Right forelimb (tissue), 1 donor: ENCODE measurements at places on chromosomes 2 and 18.

DNA sequence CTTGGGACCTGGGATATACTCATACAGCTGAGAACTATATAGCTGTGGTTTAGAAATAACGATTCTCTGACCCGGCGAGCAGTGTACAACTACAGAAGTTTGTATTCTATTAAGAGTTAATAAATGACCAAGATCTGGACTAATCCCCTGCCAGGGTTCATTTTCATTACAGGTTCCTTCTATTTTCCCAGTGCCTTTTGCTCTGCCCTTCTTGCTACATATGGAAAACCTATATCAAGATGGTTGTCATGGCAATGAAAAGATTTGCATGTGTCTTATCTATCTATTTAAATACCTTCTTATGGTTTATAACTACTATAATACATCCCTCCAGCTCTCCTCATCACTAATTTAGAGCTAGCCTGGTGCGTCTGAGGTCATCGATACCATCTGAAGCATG, 965.2 kb downstream of the BCL11A start:
- no peak for DNase-seq

- DNase-seq, result no peak
Measured at GRCh38 chr2:209425471-209426071, 1.7 kb downstream of the MAP2 start.

- no peak for DNase-seq
Measured at GRCh38 chr2:8885449-8886201, 48.2 kb upstream of the KIDINS220 start.

GRCh38 chr2:183091318-183091953, 12.9 kb downstream of the DUSP19 start:
- DNase-seq, result no peak

- DNase-seq, result no peak
Measured at GRCh38 chr2:101974663-101975062, 17.1 kb upstream of the IL1R2 start.

DNA sequence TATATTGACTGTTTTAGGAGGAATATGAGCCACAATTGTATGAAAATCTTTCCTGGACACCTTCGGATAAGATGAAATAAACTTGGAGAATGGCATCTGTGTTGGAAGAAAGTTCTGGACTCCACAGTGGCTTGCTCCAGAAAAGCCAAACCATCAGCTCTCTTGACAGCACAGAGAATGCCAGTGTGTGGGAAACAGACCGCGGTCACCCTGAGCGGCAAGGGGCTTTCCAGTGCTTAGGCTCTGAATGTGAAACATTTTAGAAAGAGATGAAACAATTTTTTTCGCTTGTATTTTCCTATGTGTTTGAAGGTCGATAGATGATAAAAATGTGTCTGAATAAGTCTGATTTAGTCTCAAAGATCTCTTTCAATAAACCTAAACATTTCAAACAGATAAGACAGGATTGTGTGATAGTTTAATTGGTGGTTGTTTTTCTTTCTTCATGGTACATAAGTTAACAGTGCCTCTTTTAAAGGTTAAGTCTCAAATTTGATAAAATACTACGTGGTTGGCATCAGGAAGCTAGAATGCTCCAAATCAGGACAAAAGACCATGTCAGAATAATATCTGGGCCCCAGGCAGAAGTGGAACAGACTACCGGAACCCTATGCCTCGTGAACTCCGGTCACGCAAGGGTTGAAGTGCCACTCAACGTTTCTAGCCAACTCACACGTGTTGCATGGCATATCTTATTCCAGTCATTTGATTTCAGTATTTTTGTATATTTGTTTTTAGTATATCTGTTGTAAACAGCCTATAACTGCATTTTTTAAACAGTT, 28.9 kb downstream of the PTGR3 start:
- DNase-seq, result no peak

GRCh38 chr2:46615986-46616485, 136.7 kb downstream of the TMEM247 start:
- DNase-seq, result no peak

DNA sequence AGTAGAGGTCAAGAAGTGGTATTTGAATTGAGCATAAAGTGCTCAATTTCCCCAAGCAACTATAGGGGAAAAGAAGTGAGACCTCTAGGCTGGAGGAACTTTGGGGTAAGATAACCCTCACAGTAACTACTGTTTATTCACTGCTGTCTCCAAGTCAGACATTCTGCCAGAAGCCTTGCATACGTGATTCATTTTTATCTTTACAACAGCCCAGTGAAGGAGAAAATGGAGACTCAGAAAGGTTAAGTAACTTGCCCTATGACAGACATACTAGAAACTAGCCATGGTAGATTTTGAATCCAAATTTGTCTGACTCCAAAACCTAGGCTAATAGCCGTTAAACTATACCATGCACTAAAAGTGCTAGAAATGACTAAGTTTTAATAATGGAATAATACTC, 28.4 kb downstream of the DNAJC10 start:
- DNase-seq, result no peak

DNA sequence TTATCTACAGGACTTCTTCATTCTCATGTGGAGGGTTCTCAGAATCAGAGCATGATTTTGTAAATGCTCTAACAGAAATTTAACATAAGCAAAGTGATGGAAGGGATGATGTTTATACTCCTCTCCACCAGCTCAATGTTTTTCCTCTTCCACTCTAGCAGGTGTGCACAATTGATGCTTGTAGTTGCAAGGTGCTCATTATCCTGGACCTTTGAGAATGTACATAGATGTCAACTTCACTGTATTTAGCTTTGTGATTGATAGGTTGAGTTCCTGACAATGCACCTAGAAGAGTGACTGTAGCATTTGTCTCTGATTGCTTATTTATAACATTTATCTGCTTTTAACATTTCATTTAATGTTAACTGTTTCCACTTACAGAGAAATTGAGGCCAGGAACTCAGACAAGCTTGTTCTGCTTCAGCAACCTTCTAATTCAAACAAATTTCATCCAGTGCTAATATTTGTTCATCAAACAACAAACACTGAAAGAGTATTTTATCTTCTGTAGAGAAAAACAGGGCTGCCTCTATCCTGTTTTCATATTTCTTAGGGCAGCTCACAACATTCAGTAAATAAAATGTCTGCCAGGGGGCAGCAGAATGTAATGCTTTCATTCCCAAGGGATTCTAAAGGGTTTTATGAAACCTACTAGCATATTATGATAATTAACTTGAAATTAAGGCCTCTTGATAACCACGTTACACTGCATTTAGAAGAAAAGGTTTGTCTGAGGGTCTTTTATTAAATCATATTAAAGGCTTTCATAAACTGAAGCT, 127.9 kb upstream of the NOL4 start:
- DNase-seq, result no peak

DNA sequence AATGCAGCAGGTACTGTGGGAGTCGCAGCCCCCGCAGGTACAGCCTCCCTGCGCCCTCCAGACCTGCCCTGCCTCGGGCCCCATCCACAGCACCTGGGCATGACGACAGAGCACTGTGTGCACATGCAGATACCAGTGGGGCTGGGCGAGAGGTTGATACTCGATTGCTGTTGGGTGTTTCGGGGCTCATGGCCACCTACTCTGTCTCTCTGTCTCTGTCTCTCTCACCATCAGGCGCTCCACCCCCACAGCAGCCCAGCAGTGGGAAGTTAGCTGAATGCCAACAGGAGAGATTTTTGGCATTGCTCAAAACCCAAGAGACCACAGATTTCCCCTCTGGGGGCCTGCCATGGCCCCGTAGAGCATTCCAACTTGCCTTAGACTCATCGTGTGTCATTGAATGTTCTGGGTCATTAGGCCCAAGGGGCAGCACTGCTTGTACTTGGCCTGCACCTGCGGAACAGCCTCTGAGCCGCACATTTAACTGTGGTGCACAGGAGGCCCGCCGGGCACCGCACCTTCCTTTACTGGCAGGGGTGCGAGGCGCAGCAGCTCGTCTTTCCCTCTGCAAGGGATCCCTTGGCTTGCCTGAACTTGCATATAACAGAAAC, 18.8 kb downstream of the KCNIP3 start:
- DNase-seq, result no peak

DNA sequence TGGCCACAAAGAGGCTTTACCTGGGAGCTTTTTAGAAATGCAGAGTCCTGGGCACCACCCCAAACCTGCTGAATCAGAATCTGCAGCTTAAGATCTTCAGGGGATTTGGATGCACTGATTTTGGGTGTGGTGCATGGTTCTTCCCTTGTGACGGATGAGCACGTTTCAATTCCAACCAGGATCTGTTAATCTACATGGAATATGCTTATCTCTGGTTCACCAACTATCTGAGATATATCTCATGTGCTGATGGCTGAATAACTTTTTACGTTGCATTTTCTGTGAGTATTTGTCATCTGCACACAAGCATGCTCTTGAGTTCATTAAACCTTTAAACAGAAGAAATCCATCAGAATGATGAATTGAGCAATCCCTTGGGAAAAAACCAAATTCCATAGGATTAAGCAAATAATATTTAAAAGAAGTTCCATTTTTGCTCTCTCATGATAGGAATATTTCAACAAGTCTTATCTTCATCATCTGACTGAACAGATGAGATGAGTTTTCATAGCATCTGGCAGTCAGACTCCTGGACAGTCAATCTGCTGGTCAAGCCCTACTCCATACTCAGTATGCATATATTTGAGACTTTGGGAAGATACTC, 120.6 kb downstream of the PLB1 start:
- no peak for DNase-seq

DNA sequence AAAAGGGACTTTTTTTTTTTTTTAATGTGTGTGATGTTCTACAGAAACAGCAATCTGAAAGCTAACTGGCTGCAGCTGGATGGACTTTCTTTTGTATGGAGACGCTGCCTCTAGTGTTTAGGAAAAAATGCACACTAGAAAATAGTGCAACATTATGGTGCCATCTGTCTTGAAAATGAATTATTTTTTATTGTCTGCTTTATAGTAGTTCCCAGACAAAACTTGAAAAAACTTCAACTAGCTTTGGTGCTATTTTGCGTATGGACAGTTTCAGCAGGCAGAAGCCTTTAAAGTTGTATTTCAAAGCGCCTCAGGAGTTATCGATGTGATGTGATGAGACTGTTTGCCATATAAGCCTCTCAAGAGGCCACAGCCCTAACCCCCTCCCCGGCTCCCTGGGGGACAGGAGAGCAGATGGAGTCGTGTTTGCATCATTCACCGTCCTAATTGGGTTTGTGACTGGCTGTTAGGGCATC, 86.9 kb downstream of the LTBP1 start:
- peak; percentile 54 for DNase-seq

DNA sequence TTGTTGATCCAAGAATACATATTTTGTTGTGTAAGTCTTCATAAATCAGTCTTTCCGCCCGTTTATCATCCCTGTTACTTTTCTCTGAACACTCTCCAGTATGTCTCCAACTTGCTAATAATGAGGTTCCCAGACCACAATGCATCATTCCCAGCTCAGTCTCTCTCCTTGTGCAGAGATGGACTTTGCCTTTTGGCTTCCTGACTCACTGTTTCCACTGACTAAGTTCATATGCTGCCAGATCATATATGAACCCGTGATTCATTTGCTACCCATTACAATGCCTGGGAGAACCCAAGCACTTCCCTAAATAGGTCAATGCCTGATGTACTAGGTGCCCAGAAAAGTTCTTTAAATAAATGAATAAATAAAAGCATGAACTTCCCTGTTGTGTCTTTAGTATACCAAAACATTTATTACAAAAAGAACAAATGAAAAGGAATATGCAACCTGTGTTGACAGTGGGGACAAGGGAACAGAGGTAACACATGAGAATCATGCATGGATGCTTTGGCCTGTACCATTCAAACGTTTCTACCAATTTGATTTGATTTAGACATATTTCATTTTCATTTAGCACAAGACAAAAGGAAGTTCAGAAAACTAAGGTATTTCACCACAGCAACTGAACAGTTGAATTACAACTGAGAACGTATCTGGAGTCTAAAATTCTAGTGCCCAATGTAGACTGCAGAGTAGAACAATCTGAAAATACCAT, 215.4 kb upstream of the HNRNPA3 start:
- DNase-seq, result no peak
